ENCODE measurements at places on chromosomes 11 and 22.

DNA sequence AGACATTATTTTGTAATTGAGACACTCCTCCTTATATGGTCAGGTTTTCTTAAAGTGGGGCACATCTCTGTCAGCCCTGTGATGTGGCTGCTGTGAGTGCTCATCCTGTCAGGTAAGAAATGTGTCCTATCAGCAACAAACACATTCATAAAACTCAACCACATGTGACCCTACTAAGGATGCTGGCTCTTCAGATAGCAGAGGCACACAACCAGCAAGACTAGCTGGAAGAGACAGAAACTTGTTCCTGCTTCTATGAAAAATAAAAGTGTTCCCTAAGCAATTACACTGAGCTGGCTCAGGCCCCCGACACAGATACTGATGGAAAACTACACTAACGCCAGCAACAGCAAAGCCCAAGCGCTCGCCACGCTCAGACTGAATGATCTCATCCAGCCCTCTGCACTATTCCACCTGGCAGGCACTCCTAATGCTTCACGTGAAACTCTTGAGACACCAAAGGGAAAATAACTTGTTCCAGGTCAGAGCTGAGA, 49.8 kb upstream of the CYP2D6 start:
- no peak for DNase-seq

- DNase-seq, result no peak
Observed at GRCh38 chr11:65653229-65654225, 9.2 kb downstream of the RELA start.

DNA sequence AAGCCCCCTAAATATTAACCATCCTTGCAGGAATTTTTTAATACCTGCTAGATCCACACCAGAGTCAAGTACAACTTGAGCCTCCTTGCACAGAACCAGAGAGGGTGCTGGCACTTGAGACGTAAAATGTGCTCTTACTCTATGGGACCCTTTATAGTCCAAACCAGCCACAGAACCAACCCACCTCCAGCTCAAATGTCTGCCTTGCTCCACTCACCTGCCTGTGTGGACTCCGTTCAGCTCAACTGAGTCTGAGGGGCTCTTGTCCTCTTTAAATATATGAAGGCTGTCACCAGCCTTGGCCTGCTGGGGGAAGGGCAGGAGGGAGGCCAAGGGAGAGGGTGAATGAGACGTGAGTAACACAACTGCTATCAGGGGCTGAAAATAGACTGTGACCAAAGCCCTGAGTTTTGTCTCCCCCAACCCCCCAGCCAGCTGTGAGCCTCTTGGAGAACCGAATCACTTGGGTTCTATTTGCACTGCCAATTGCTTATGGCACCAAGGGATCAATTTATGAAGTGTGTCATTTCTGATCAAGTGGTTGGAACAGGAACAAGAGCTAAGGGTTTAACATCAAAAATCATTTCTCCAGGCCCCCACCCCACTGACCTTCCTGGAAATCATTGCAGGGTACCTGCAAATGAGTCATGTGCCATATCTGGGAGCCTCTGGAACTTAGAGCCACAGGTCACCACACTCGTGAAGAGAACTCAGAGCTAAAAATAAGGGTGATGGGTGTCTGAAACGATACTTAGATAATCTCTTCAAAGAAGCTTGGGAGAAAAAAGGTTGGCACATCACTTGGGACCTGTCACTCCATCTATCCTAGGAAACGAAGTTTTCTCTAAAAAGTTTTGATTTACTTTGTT, at the start of gene CSRP3:
CSRP3 (minus strand) TSS at position 247 of the 869 bp plus-strand sequence. CDS start 9,535 bp downstream, outside the sequence.
- no peak for DNase-seq

DNA sequence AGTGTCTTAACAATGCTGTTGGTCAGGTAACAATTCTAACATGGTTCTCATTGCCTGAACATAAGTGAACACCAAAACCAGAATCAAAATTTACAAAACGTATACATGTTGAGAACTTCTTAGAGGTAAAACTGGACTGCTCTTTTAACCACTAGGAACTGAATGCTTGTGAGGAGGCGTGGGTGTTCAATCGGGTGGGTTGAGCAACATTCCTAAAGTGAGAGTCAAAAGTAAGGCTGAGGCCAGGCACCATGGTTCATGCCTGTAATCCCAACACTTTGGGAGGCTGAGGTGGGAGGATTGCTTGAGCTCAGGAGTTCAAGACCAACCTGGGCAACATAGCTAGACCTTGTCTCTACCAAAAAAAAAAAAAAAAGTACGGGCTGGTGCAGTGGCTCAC, 11.5 kb downstream of the PPME1 start:
- no peak for DNase-seq

- DNase-seq, result no peak
Observed at GRCh38 chr11:125464270-125464662, 31.8 kb downstream of the FEZ1 start.

DNA sequence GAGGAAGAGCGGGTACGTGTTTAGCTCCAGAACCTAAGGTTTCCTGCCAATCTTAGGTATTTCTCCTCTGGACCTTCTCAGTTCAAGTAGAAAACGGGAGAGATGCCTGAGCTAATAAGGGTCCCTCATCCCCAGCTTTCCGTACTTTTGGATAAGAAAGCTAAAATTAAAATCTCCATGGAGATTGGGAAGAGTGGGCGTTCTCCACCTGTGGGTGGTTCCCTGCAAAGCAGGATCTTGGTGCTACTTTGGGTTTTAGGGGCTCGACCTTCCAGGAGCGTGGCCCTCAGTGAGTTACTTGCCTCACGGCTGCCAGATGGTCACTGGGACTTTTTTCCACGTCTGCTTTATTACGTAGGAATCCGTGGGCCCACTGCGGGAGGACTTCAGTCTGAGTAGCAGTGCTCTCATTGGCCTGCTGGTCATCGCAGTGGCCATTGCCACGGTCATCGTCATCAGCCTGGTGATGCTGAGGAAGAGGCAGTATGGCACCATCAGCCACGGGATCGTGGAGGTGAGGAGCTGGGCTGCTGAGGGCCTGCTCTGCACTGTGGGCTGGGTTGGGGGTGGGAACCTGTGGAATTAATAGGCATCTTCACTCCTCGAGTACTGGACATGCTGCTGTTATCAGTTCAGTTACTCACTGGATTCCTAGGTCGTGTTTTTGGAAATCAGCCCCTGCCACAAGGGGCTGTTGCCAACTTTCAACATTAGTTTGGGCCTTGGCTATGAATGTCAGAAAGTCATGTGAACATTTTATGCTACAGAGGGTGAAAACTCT, 17.8 kb upstream of the ST14 start:
- no peak for DNase-seq

Measured in AML-193 (cell line).